ENCODE measurements at places on chromosomes 1 and 21. TPM values are rescaled to one million over a fixed set of nuclear protein-coding genes. Genes with fewer than 3 reads are reported as not detected.

The ISG15 gene
- 353 TPM for total RNA-seq

The TTC24 gene
- total RNA-seq: not detected

DNA sequence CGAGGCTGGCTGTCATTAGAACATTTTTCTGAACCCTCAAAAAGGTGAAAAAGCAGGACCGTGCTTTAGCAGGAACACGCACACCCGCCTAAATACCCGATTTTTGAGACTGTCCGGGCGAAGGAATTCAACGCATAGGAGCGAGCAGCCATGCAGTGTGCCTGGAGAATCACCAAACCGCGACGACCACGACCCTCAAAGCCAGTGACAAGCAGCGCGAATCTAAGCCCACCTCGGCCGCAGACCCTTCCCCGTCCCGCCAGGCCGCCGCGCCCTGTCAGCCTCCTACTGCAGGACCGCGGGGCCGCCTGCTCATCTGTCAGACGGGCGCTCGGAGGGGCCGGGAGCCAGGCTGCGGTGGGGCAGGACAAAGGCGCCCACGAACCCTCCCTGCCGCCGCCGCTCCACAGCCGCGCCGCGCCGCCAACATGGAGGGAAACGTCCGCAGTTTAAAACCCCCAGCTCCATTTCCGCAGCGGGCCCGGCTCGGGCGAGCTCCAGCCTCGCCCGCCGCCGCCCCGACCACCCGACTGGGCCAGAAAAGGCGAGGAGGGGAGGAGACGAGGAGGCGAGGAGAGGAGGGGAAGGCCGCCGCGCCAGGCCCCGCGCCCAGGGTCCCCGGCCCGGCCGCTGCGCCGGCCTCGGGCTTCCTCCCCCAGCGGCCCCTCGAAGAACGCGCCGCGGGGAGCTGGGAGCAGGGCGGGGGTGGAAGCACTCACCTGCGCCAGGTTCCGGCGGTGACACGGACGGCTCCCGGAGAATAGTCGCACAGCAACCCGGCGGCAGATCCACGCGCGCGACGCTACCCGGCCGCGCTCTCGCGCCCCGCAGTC, at the start of gene LBR:
LBR (minus strand) TSS at position 804 of the 833 bp plus-strand sequence. CDS start 3,963 bp downstream, outside the sequence.
- peak; percentile 79 for DNase-seq

The LMX1A gene
- total RNA-seq: not detected

The KANK4 gene
- not detected for total RNA-seq

DNA sequence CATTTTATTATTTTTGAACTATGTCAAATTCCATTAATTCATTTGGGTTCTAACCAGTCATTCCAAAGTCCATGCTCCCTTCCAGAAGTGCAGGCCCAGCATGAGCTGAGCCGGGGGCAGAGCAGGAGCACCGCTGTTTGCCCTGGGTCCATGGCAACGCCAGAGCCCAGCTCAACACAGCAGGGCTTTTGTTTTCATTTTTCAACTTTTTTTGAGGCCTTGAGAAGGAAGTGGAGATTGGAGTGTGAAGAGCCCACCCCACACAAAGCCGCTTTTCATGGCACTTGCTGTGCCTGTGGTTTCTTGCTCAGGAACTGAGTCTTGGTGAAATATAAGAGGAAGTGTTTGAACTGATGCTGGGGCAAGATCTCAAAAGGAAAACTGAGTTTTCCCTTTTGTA, 13.2 kb upstream of the PRMT2 start:
- no peak for DNase-seq

DNA sequence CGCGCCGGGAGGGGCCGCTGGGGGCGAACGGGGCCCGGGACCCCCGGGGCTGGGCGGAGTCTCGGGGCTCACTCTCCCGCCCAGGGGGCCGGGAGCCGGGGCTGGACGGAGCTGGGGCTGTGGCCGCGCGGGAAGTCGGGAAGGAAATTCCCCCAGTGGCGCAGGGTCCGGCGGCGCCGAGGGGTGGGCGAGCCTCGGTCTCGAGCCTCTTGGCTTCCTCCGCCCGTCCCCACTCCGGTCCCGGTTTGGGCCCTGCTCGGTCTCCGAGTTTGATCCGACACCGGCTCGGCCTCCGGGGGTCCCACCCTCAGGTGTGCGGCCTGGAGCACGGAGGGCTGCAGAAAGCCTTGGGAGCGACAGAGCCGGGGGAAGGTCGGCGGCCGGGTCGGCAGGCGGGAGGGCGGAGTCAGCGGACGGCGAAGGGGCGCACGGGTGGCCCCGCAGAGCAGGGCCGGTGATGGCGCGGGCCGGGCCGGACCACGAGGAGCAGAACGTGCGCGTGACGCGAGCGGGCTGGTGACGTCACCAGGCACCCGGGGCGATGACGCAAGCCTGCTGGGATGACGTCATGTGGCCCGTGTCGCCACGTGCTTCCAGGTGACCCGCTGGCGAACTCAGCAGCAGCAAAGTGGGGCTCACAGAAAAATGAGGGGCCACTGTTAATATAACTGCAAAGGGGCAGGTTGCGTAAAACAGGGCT, 610 bp upstream of the HES4 start:
- peak; percentile 93 for DNase-seq

GRCh38 chr1:85940656-85941306, 215.8 kb downstream of the COL24A1 start:
- no peak for DNase-seq

DNA sequence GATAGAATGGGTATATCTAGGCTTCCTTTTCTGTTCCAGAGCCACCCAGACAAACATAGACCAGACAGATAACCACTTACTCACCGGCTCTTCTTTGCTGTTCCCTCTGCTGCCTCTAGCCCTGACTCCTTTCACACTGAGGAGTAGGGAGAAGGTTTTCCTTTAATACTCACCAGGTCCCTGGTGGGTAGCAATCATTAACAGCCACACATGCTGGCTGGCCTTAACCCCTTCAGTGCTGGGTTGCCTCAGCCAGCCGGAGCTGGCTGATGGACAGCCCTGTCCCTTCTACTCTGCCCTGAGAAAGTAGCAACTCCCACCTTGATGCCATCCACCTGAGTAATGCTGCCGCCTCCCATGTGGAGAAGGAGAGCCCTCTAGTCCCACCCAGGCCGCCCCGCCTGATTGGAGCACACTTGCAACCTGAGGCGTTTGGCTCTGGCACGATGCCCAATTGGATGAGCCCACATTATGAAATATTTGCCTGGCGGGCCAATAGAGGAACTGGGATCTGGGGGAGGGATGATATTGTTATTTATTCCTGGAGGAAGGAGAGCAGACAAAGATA, 71.6 kb downstream of the PLEKHA6 start:
- DNase-seq: no peak

DNA sequence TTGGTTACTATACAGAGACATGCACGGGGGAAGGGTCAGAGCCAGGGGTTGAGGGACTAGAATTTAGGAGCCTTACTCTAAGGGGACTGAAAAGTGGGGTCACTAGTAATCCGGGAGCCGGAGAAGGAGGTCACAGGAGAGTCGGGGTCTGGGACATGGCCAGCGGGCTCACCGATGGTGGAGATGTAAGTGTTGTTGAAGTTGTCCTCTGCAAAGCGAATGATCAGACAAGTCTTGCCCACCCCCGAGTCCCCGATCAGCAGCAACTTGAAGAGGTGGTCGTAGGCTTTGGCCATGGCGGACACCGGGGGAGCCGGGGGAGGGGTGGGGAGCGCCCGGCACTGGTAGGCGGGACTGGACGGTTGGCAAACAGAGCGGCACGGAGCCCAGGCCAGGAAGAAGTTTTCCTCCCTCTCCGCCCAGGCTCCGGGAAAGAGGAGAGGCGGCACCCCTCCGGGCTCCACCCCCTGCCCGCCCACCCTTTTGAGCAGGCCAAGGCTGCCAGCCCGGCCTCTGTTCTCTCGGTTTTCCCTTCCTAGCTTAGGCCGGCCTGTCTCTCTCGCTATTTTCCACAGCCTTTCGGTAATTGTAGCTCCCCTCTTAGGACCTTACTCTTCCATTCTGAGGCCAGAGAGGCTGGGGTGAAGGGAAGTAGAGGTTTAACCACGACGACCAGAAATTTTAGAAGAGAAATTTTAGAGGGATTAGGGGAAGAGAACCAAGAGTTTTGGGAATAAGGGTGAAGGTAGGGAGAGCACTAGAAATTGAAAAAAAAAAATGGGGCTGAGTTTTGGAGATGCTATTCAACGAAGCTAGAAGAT, at the start of gene RAB13:
RAB13 (minus strand) TSS at position 399 of the 821 bp plus-strand sequence; CDS start at position 296, 103 bp downstream.
- peak; percentile 89 for DNase-seq

The PDC gene
- total RNA-seq: not detected

GRCh38 chr1:198918920-198919319, 280.1 kb downstream of the PTPRC start:
- no peak for DNase-seq

The TMEM61 gene
- total RNA-seq: not detected

DNA sequence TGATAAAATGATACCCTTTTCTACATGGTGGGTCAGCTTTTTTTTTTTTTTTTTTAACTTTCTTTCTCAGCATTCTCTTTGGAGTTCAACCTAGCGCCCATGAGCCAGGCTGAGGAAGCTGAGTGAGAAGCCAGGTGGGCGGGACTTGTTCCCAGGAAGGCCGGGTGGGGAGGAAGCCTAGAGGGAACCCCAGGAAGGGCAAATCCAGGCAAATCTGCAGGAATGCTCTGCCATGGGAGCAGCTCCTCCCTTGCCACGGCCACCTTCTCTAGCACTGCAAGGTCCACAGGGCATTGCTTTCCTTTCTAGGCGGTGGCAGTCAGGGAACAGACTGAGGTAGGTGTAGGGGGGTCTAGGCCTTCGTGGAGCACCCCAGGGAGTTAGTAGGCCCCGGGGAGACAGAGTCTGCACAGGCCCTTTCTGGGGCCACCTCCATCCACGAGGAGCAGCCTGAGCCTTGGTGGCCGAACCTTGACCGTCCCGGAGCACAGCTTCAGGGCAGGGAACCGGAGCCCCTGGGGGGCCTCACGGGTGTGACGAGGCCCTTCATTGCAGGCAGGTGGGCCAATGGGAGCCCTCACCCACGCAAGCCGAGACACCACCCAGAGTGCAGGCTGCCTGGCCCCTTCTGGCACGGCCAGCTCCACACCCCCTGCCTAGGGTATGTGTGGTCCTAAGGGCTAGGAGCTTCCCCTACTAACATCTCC, 18.2 kb upstream of the CCDC27 start:
- no peak for DNase-seq

DNA sequence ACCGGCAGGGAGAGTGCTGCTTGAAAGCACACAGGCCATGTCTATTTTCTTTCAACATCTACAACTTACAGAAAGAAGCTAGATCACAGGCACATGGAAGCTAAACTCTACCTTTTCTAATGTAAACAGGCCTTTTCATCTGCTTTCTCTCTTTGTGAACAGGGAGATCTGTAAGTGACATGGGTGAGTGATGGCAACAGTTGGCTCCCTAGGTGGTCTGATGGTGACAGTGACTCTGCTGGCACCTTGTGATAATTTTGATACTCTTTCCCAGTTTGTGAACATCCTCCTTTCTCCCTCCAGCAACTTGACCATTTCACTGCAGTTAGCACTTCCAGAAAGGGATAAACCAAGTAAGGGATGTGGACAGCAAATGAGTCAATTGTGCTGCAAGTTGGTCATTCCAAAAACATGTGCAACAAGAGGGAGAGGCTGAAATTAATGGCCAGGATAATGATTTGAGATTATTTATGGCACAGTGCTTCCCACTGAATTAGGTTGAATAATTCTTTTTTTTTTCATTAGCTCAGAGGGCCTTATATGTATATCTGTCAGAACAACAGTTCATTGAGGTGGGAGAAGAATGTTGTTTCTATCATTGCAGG, 89.5 kb downstream of the XCL2 start:
- no peak for DNase-seq

The TAL1 gene
- not detected for total RNA-seq

The NTNG1 gene
- not detected for total RNA-seq

The TACSTD2 gene
- total RNA-seq: not detected

GRCh38 chr1:198638894-198639635, at the start of gene PTPRC:
PTPRC (plus strand) TSS chr1:198639040; CDS start chr1:198639269, 229 bp downstream.
- no peak for DNase-seq
